Stimulated activated naive CD4-positive, alpha-beta T cell (primary cell): ENCODE measurements at places on chromosomes 11 and 22.

- DNase-seq = no peak
Observed at GRCh38 chr22:38464992-38465672, 2.8 kb upstream of the KDELR3 start.

DNA sequence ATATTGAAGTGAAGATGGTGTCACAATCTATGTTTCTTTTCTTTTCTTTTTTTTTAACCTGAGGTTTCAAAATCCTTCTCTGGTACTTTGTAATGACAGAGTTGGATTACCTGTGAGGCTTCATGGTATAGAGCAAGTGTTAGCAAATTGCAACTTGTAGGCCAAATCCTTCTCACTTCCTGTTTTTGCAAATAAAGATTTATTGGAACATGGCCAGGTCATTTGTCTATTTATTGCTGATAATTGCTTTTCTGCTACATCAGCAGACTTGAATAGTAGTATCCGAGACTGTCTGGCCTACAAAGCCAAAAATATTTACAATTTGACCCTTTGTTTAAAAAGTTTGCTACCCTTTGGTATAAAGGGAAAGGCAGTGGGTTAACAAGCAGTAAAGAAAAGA lies 1059.4 kb upstream of the CCDC90B start:
- no peak for DNase-seq

- DNase-seq = no peak
Observed at GRCh38 chr11:103637295-103637694, 399.1 kb upstream of the DDI1 start.

DNA sequence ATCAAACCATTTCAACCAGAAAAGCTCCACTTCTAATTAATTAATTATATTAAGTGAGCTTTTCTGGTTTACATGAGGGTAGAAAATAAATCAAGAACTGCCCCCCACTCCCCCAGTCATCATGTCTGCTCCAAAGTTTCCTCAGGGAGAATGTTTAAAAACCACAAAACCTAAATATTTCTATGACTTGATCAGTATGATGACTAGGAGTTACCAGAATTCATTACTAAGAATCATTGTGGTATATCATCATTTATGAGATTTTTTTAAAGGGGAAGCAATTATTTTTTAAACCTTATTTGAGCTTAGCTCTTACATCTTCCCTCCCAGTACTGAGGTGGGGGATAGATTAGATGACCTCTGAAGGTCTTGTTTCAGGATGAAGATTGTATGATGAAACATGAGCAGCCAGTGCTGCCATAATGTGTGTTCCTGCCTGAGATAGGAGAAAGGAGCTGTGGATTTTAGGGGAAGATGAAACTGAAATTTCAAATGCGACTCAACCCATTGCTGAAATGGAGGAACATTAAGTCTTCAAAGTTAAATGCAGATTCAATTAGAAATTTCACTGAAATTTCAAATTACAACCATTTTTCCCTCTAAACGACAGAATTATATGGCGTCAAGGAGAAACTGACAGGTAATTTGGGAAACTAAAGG lies 401.3 kb upstream of the CADM1 start:
- no peak for DNase-seq

GRCh38 chr11:96207459-96208449 lies 135.2 kb downstream of the MAML2 start:
- peak; percentile 62 for DNase-seq

- DNase-seq = no peak
Observed at GRCh38 chr22:29581799-29582198, 886 bp upstream of the NIPSNAP1 start.

DNA sequence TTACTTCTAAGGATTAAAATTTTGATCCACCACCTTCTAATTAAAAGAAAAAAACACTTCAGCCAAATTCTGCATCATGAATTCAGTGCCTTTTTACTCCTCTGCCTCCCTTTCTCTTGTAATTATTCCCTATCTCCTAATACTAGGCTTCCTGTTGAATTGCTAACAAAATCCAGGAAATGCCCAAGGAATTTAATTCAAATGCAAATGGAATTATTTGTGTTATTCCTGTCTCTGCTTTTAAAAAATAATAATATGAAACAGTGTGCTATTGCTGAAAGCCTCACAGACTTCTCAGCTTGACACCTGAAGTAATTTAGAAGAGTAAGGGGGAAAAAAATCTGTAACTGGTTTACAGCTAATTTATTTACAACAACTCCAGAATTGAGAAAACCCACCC lies 85.5 kb downstream of the DLG2 start:
- DNase-seq = no peak

GRCh38 chr11:34168642-34169420 lies 63.4 kb downstream of the NAT10 start:
- no peak for DNase-seq

DNA sequence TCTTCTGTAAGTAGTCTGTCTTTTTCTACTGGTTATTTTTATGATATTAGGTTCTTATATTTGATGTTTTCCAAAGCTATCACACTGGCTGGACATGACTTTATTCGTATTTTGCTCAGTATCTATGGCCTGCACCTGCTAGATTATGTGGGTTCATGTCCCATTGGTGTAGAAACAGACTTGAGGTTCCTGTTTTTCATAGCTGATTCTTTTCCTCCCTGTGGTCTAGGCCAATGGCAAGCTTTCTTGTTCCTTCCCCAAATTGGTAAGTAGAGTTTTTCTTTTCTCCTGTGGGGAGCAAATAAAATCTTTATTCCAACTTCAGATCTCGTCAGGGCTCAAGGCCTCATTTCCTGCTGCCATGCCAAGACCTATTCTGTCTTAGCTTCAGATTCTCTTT lies 30.2 kb upstream of the SWAP70 start:
- no peak for DNase-seq

GRCh38 chr11:112744041-112744440 lies 217.2 kb upstream of the NCAM1 start:
- DNase-seq = no peak

DNA sequence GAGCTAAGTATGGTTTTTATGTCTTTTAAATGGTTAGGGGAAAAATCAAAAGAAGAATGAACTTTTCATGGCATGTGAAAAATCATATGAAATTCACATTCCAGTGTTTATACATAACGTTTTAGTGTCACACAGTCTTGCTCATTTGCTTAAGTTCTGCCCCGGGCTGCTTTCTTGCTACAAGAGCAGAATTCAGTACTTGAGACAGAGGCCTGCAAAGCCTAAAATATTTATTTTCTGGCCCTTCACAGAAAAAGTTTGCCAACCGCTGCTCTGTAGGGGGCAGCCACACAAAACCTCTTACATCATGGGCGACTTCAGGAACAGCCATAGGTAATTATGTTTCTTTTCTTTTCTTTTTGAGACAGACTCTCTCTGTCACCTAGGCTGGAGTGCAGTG lies 1.0 kb upstream of the ATG2A start:
- DNase-seq = no peak

DNA sequence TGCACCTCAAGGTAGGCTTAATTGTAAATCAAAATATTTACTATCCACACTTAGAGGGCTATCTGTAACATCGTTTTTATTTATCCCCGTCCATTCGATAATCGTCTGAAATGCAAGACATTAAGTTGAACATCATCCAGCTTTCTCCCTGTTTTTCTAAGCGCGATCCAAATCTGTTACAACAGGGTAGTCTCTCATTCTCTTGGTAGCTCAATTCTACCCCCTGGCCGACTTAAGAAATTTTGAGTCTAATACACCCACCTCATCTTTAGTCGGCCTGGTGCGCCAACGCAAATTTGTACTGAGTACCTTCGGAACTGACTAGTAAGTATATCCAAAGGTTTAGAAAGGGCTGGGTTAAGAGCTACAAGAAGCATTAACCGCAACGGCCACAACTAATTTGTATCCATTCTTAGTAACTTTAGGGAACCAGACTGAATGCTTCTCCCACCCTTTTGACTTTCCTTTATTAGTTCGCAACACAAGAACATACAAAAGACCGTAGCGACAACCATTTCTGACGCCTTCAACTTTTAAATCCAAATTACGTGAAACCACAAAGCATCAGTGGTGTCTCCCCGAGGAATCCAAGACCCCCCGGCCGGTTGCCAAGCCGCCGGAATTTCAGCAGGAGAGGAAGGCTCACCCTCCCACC lies 1.0 kb upstream of the ZNF143 start:
- no peak for DNase-seq

GRCh38 chr11:21289686-21290085 lies 620.3 kb downstream of the NELL1 start:
- no peak for DNase-seq
